ENCODE measurements at places on chromosomes 4 and X.

- peak; percentile 70 for DNase-seq
Observed at GRCh38 chr4:173370130-173370476, 651 bp upstream of the SAP30 start.

GRCh38 chrX:33001107-33001506 is 210.2 kb downstream of the DMD start:
- DNase-seq: no peak

- no peak for DNase-seq
Observed at GRCh38 chr4:24003926-24004325, 114.1 kb upstream of the PPARGC1A start.

GRCh38 chr4:140819610-140820009 is 63.4 kb upstream of the TBC1D9 start:
- no peak for DNase-seq

GRCh38 chr4:36509845-36510244 is 228.4 kb downstream of the DTHD1 start:
- DNase-seq: no peak

- DNase-seq: no peak
Observed at GRCh38 chr4:124945422-124945821, 232.9 kb upstream of the ANKRD50 start.

- DNase-seq: no peak
Observed at GRCh38 chr4:71338846-71339593, at the start of gene SLC4A4. Gene SLC4A4 (plus strand): TSS chr4:71339020.

DNA sequence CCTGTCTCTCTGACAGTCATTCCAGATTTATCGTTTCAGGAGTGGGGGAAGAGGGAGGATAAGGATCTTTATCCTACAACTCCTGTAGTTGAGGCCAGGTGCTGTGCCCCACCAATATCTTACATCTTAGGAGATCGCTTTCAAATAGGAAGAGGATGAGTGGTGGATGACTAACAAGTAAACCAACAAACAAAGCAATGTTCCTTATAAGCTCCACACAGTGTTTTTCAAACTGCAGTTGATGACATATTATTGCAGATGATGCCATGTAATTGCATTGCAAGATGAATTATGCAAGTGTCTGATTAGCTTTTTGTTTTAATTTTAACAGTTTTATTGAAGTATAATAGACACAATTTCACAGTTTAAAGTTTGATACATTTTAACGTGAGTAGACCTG is 35.8 kb upstream of the TMEM164 start:
- no peak for DNase-seq

GRCh38 chr4:29718136-29718535 is 1002.0 kb upstream of the PCDH7 start:
- DNase-seq: no peak

- no peak for DNase-seq
Observed at GRCh38 chr4:171644430-171645057, 168.7 kb upstream of the GALNTL6 start.

GRCh38 chrX:50470103-50471031 is at the start of gene DGKK:
Gene DGKK (minus strand): TSS chrX:50470825. CDS start chrX:50470678, 147 bp downstream.
- no peak for DNase-seq

GRCh38 chr4:65399084-65399483 is 271.2 kb downstream of the EPHA5 start:
- no peak for DNase-seq

- DNase-seq: no peak
Observed at GRCh38 chr4:162115333-162115732, 48.5 kb downstream of the FSTL5 start.

DNA sequence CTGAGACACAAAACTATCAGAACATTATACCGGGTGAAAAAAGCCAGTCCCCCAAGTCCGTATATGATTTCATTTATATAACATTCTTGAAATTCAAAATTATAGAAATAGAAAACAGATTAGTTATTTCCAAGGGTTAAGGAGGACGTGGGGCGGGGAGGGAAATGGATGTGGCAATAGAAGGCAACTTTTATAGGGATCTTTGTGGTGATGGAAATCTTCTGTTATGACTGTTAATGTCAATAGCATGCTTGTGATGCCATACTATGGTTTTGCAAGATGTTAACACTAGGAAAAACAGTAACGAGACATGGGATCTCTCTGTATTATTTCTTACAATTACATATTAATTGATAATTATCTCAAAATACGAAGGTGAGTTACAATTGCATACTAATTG is 96.4 kb downstream of the LNX1 start:
- no peak for DNase-seq

DNA sequence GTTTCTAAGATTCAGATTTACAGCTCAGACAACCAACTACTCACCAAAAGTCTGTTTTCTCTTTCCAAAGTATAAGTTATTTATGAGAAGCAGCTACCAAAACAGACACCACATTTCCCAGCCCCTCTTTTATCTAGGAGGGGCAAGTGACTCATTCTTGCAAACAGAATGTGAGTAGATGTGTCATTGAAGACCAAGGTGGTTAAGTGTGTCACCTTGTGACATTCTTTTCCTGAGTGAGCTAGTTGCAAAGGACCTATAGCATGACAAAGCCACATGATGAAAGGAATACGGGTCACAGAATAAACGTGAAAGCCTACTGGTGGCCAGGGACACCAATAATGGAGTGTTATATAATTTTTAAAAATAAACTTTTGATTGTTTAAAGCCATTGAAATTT is 50.0 kb downstream of the SLC7A11 start:
- no peak for DNase-seq
